NCI-H2171 (cell line): ENCODE measurements at places on chromosomes 11 and 22.

DNA sequence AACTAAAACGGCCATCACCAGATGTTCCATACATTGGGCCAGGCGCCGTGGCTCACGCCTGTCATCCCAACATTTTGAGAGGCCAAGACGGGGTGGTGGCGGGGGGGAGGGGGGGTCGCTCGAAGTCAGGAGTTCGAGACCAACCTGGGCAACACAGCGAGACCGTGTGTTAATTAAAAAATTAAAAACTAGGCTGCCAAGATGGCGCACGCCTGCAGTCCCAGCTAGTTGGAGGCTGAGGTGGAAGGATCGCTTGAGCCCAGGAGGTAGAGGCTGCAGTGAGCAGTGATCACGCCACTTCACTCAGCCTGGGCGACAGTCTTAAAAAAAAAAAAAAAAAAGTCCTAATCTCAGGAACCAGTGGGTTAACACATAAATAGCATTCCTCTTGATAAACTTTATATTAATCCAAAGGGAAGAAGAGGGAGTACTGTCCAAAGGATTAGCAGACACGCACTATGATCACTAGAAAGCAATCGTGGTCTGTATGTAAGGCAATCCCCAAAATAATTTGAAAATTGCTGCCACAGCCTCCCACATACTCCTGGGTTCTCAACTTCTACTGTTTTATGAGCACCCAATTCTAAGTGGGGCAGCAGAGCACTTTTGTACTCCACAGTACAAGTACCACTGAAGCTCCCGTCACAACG is 604 bp downstream of the PUS3 start:
- no peak for DNase-seq

GRCh38 chr22:44147821-44148574 is 32.7 kb upstream of the PARVG start:
- DNase-seq = no peak

- DNase-seq = no peak
Measured at GRCh38 chr11:72776844-72777754, 16.7 kb downstream of the STARD10 start.

- no peak for DNase-seq
Measured at GRCh38 chr11:73130181-73130580, 11.9 kb downstream of the FCHSD2 start.
